AG04450 (cell line): ENCODE measurements at places on chromosomes 16 and 17.

- DNase-seq, result no peak
Observed at GRCh38 chr17:13476720-13477119, 125.0 kb downstream of the HS3ST3A1 start.

DNA sequence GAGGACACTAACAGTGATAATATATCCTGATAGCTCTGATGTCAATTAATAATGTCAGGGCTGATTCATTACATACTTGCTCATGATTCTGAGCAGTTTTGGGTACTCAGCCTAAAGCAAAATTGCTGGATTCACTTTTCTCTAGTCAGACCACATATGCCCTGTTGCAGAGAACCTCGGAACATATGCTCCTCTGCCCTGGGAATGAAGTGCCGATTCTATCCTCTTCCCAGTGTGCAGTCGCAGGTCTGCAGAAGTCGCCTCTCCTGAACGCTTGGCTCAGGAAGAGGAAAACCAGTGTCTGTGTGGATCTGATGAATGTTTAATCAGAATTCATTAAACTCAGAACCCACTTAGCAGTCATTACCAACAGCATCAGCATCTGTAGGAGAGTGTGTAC is 34.5 kb downstream of the ABCC12 start:
- no peak for DNase-seq

DNA sequence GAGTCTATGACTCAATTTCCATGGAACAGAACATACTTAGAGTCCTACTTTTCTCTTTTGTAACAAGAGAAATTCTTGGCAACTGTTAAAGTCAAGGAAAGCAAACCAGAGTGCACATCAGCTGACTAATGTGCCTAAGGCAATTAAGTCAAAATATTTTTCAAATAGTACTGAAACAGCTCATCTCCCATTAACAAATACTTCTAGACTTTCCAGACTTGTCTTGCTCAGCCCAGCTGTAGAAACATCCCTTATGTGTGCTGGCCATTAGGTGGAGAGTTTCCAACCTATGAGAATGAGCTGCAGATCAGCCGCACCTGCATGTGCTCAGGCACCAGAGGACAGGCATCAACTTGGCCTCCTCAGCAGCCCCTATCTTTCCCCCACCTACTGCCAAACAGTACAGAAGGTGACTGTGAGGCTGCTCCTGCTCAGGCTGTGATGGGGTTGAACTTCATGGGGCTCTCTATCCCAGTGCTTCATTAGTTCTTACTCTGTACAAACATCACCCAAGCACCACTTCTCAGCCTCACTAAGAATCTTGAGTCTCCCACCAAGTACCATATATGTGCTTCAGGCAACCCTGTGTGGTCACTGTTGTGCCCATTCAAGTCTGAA is 32.2 kb downstream of the TEX2 start:
- DNase-seq, result peak; percentile 84

- DNase-seq, result no peak
Observed at GRCh38 chr17:5120036-5120435, 4.2 kb downstream of the USP6 start.

DNA sequence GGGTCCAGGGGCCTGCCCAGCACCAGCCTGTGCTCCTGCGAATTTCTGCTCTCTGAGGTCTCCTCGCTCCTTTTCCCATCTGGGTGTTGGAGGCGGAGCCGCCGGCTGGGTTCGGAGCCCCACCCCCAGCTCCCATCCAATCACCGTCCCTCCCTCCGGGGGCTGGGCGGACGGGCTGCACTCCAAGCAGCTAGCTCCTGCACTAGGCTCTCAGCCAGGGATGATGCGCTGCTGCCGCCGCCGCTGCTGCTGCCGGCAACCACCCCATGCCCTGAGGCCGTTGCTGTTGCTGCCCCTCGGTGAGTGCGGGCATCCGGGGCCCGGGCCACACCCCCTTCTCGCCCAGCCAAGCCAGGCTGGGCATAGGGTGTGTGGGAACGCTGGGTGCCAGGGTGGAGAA is at the start of gene NRN1L:
Gene NRN1L, plus strand, starts transcription at position 202 of the 400 bp plus-strand sequence. Its CDS starts 19 bp downstream, at position 221.
- DNase-seq, result peak; percentile 79

DNA sequence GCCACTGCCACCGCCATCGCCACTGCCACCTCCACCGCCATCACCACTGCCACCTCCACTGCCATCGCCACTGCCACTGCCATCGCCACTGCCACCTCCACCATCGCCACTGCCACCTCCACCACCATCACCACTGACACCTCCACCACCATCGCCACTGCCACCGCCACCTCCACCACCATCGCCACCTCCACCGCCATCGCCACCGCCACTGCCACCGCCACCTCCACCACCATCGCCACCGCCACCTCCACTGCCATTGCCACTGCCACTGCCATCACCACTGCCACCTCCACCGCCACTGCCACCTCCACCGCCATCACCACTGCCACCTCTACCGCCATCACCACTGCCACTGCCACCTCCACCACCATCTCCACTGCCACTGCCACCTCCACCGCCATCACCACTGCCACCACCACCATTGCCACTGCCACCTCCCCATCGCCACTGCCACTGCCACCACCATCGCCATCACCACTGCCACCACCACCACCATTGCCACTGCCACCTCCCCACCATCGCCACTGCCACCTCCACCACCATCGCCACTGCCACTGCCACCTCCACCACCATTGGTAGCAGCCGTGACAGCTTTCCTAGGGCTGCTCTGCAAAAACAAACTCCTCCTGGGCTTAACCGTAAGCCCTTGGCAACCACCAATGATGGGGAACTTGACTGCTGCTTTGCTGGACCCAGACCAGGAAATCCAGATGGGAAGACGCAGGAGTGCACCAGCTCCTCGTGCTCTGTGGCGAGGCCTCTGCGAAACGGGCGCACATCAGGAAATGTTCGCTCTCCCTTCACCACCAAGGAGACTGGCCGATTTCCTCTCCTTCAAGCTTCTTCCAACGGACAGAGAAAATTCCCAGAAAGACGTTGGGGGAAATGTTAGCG is 147.2 kb downstream of the RBFOX3 start:
- no peak for DNase-seq

- no peak for DNase-seq
Observed at GRCh38 chr17:68498479-68499326, 13.5 kb upstream of the PRKAR1A start.

DNA sequence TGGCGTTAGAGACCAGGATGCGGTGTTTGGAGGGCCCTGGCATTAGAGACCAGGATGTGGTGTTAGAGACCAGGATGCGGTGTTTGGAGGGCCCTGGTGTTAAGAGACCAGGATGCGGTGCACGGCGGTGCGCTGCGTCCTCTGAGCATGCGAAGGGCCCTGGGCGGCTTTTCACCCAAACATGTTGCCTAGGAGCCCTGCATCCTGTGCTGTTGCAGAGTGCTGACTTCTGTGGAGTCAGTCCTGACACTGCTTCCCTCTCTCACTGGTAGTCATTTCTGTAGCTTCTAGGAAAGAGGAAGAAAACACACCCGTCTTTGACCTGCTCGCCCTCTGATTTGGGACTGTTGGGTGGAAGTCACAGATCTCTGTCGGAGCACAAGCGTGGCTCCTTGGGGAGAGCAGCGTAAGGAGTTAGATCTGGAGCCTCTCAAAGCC is 141.2 kb downstream of the LAT start:
- no peak for DNase-seq

DNA sequence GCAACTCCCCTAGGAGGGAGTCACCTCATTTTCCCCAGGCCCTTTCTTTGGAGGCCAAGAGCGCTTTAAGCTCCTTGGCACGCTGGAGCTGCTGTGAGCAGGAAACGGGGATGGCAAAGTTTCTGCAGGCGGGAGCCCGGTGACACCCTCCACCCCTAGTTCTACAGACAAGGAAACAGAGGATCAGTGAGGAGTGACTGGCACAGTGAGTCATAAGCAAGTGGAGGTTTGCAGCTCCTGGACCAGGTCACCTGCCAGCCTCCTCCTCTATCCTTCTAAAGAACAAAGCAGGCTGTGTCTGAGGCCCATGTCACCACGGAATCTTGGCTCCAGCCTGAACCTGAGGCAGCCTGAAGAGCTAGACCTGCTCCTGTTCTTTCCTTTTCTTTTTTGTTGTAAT is 141.9 kb downstream of the TMEM132E start:
- no peak for DNase-seq

DNA sequence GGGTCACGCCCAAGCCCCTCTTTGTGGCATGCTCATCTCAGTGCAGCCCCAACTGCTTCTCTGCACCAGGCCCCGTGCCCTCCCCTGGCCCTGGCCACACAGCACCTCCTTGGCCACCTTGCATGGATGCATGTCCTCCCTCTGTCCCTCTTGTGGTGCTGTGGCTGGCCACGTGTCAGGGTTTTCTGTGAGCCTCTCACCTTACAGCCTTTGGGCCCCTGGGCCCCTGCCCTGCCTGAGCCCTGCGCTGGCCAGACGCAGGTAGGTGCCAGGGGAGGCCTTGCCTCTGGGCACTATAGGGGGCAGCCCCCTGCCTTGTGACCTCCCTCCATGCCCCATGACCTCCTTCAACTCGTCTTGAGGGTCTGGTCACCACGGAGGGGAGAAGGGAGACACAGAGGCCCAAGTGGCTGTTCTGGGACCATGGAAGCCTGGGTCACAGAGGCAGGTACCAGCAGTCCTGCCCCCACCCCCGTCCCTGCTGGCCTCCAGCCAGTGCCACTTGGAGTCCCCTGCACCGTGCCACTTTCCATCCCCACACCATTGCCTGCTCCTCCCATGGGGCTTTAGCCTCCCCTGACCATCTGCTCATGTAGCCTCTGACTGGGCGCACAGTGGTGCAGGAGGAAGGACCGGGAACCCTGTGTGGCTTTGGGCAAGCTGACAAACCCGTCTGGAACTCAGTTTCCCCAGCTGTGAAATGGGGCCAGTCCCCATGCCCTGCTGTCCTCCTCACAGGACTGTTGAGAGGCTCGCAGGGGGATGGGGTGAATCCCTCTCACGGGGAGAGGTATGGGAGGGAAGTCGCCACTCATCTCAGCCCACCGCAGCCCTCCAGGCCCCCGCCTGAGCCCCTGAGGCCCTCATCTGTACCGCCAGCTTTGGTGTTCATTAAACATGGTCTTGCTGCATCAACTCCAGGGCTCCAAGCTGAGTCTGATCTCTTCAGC is 11.5 kb upstream of the ATP6V0C start:
- no peak for DNase-seq

DNA sequence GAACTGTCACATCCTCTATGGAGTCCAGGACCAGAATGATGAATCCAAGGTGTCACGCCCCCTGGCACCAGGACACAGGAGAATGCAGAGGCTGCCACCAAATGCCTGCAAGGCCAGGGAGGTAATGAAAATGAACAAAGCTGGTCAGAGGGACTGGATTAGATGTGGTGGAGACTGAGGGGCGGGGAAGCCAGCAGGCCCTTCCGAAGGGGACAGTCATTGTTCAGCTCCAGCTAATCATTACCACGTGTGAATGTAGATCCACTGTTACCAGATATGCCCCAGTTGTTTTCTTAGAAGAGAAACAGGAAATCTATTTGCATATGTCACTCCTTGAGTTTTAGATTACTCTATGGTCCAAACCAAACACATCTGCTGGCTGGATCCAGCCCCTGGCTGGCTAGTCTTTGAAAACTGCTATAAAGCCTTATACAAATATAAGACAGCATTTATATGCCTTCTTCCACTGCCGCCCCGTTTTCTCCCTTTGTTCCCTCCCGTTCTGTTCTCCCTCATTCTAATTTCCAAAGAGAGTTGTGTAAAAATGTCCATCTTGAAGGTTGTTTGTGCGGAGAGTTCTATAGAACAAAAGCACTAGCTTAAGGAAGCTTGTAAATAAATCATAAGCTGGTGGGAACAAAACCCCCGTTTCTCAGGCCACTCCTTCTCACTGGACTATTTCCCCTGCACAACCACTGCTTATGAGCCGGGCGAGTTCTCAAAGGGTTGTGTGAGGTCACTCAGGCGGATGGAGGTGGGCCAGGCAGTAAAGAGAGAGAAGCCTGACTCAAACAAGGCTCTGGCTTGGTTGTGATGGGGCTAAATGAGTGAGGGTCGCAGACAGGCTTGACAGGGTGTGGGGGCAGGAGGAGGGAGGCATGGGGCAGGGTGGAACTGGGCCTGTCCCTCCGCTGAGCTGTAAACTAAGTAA is 14.2 kb downstream of the CRYM start:
- DNase-seq, result peak; percentile 2

DNA sequence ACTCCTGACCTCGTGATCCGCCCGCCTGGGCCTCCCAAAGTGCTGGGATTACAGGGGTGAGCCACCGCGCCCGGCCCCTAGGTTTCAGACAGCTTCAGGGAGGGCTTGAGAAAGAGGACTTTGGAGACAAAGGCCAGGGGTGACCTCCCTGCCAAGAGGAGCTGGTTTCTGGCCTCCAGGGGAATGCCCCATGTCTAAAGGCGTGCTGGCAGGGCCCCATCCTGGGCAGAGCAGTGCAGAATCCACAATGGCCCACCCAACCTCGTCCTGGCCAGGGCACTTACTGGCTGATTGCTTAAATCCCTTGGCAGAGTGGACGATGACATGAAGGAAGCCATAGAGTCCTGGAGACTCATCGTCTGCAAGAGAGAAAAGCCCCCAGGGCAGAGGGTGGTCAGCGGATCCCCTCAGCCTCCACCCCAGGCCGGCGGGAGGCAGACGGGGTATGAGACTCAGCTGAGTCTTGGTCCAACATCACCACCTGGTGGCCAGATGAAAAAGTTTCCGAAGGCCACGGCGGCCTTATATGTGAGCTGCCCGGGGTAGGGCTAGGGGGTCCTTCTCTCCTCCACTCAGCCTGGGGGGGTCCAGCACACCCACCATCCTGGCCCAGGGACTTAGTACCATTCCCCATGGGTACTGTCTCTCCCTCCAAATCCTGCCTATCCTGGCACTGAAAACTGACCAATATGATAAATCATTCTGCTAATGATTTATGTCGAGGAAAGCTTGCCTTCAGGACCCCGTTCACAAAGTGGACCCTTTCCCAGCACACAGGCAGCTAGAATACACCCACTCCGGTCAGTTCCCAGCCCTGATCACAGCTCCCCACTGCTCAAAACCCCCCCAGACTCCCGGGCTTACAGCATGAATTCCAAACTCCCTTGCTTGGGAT is 59.1 kb downstream of the TIMM22 start:
- peak; percentile 33 for DNase-seq

DNA sequence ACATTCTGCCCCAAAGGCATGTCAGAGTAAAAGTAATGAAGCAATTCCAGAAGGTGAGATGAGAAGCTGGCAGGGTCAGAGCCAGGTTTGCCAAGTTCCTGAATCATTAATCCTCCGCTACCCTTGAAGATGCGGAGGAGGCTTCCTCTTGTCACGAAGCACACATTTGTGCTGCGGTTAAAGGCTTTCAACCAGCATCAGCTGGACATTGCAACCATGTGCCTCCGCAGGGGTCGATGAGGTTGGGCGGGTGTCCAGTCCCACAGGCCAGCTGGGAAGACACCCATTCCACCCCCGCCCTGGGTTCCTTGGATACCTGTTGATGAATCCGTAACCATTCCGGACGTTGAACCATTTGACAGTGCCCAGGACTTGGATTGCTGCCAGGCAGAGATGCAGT is 1.3 kb downstream of the YBX2 start:
- DNase-seq, result no peak

DNA sequence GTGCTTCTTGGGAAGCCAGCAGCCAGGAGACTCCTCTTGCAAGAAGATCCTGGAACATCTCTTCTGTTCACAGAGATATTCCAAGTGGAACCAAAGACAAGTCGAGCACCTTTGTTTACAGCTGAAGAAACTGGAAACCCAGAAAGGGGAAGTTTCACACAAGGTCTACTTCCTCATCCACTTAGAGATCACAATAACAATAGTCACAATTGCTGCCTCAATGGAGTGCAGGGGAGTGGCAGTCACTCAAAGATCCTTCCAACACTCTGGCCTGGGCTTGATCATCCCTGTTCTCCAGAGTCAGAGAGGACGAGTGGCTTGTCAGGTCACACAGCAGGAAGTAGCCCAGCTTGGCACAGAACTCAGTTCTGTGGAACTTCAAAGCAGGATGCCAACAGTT is 46.9 kb upstream of the SIAH1 start:
- no peak for DNase-seq
